ENCODE measurements at places on chromosomes 13 and 19.

- no peak for DNase-seq
These were observed 122.3 kb downstream of the RBM26 start for GRCh38 chr13:79283742-79284141.

DNA sequence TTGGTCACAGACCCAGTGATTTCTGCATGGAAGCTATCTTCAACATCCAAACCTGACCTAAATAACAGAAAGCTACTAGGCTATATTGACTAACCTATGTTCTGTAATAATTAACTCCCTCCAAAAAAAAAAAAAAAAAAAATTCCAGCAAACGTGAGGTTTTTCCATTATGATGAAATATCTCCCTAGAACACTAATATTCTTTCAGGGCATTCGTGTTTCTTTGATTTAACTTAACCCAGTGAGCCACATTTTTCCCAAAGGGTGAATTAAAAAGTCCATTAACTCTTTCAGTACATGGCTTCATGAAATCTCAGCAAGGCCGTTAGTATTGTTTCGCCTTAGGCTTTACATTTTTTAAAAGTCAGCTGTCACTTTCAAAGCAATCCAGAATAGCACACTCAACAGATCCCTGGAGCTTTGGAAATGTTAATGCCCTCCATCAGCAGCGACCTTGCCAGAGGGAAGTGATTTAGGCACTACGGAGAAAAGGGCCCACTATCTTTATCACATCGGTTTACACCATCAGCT, 175.8 kb downstream of the DCT start:
- DNase-seq = peak; percentile 29

GRCh38 chr13:41827507-41828213, 133.2 kb downstream of the VWA8 start:
- DNase-seq = no peak

GRCh38 chr13:34044041-34044440, 226.1 kb downstream of the RFC3 start:
- no peak for DNase-seq

- no peak for DNase-seq
These were observed 9.6 kb upstream of the KPTN start for GRCh38 chr19:47493378-47494210.

DNA sequence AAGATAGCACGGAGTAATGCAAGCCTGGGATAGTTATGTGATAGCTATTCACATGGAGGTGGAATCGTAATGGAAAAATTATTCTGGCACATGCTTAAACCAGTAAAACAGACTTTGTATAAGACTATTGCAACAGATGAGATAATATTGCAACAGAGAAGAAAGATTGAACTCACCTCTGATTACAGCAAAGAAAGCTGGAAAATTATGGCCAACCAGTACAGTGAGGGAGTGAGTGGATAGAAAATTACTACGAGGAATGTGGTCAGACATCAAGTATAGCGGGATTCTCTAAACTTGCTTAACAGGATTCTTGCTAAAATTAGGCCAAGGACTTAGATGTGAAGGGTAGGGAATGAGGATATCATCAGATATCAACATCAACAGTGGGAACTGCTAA, 397.6 kb upstream of the KLHL1 start:
- peak; percentile 11 for DNase-seq

- DNase-seq = no peak
These were observed 720 bp upstream of the HNRNPL start for GRCh38 chr19:38850436-38850975.

DNA sequence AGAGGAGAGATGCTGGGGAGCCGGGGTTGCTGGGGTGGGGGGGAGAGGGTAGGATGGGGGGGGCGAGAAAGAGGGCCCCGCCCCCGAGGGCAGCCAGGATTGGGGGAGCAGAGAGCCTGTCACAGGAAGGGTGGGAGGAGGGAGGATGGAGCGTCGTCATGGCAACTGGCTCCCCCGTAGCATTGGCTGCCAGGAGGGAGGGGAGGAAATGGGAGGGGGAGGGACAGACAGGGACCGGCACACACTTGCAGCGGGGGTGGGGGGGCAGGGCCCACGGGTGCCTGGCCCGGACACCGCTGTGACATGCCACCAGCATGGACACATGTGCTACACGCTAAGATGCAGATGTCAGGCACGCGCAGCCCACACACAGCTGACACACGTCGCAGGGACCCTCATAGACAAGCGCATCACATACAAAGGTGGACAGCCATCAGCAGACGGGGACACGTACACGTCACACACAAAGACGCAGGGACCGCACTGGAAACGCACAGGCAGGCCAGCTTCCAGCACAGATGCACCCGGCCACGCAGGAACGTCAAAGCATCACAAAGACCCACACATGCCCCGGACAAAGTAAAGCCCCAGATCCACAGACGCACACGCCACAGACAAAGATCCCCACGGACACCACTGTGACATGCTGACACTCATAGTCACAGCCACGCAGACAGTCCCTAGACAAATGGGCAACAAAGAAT, at the start of gene LMTK3:
Gene LMTK3 (minus strand): TSS at position 36 of the 704 bp plus-strand sequence. CDS start 259 bp downstream, outside the sequence.
- peak; percentile 87 for DNase-seq

DNA sequence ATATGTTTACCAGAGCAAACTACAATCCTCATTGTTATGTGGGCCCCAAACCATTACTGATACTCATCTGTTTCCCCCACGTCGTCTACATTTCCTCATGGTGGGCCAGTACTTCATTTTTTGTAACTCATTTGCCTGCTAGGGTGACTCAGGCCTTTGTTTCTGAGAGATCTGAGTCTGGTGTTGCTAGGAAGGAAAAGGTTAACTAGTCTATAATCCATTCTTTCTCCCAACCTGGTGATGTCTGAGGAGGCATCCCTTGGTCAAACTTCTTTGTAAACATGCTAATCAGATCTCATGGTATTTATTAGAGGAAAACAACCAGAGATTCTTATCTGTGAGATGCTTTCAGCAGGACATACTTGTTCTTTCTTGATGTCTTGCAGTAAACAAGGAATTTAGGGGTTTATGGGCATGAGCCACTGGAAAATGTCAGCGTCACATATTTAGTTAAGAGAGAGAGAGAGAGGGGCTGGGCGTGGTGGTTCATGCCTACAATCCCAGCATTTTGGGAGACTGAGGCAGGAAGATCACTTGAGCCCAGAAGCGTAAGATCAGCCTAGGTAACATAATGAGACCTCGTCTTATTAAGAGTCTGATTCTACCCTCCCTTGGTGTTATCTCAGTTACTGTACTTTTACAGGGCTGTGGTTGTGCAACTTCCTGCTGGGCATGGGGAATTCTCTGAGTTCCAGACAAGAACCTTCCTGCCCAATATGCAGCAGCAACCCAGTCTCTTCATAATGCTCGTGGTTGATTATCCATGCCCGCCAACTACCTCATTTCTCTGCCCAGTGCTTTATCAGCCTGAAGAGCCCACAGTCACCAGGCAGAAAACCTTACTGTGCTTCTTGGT, 9.7 kb upstream of the DPRX start:
- no peak for DNase-seq

- no peak for DNase-seq
These were observed 3.4 kb downstream of the TMPRSS9 start for GRCh38 chr19:2363419-2363818.

DNA sequence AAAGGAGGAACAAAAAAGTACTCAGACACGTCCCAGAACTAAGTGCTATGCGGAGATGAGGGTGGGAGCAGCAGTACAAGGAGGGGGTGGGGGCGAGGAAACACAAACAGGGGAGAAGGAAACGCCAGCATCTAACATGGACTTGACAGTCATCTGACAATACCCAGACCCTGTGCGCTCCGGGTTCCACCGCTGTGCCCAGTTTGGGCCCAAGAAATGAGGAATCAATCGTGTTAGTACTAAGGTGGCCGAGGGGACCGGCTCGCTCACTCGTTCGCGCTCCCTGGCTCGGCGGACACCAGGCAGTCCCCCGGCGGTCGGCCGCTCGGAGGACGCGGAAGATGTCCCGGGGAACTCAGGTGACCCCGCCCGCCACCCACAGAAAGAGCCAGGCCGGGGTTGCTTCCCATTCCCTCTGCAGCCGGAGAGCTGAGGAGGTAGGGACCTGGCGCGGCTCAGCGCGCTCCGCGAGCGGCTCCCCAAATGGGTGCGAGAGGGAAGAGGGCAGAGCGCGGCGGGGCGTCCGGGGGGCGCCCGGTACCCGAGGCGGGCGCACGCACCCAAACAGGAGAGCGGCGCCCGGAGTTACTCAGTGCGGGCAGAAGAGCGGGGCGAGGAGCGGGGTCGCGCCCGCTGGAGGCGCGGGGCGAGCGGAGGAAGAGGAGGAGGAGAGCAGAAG, 616 bp downstream of the TSHZ3 start:
- DNase-seq = peak; percentile 39

DNA sequence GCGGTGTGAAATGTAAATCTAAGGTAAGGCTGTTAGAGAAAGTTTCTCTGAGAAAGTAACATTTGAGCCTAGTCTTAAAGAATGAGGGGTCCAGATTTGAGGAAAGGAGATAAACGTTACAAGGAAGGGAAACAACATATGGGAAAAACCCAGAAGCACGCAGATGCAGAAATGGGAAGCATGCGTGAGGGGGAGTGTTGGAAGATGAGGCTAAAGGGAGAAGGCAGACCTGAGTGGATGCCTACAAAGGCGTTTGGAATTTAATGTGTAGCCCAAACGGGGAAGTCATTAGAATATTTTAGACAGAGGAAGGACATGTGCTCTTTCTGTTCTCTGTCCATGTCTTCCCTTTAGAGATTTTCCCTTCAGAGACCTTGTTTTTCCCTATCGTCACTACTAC, 61.0 kb downstream of the TPT1 start:
- no peak for DNase-seq

GRCh38 chr19:8530061-8530679, 16.2 kb upstream of the ZNF414 start:
- peak; percentile 38 for DNase-seq

- no peak for DNase-seq
These were observed 161.1 kb downstream of the SLC7A1 start for GRCh38 chr13:29434217-29434945.

DNA sequence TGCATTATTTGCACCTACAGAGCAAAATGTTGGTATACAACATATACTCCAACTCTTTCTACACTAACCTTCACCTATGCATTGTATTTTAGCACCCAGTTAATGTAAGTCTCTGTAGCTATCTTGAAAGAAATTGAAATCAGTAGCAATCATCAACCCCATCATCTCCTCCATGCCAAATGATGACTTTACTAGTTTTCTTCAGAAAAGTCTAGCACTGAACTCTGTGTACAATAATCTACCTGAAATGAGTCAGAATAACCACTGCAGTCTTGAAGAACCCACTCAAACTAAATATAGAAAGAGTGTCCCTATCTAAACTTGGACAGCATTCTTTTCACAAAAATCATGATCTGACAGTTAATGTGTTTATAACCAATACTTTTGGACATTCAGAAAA, 9.8 kb downstream of the IRS2 start:
- no peak for DNase-seq

- no peak for DNase-seq
These were observed 13.9 kb upstream of the SIAH3 start for GRCh38 chr13:45865414-45865813.

DNA sequence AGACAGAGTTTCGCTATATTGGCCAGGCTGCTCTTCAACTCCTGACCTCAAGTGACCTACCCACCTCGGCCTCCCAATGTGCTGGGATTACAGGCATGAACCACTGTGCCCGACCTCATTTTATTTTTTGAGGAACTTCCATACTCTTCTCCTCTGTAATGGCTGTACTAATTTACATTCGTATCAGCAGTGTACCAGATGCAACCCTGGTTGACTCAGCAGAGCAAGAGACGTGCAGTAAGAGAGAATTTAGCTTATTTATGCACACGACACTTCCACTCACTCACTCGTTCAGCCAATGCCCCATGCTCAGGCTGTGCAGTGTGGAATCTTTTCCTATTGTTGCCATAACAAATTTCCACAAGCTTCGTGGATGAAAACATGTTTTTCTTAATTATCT, 6.9 kb downstream of the KIR3DL3 start:
- no peak for DNase-seq

GRCh38 chr13:36813225-36813624, 5.8 kb upstream of the RFXAP start:
- no peak for DNase-seq

GRCh38 chr13:109162248-109163036, 533.0 kb downstream of the MYO16 start:
- DNase-seq = no peak

- DNase-seq = no peak
These were observed 3.4 kb downstream of the LAIR2 start for GRCh38 chr19:54506079-54506478.

DNA sequence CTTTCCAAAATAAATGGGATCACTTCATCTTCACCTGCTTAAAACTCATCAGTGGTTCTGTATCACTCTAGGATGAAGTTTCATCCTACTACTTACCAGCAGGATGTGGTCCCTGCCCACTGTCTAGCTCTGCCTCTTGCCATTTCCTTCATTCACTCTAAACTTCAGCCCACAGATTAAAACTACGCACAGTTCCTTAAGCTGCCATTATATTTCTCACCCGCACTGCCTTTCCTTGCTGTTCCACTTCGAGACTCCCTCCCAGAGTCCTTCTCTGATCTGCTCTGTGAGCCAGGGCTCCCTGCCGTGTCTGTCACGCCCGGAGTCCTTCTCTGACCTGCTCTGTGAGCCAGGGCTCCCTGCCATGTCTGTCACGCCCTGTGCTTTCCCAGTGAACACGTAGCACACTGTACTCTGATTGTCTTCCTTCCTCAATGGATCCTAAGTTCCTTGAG, 52.0 kb upstream of the NPAS1 start:
- no peak for DNase-seq
